Activated CD8-positive, alpha-beta memory T cell treated with anti-CD3 and anti-CD28 coated beads, Interleukin-2, amount 50 U/mL, for 4 hours (primary cell): ENCODE measurements at places on chromosomes 16 and 17.

GRCh38 chr17:46023783-46024388, 24.8 kb downstream of the STH start:
- DNase-seq = no peak

DNA sequence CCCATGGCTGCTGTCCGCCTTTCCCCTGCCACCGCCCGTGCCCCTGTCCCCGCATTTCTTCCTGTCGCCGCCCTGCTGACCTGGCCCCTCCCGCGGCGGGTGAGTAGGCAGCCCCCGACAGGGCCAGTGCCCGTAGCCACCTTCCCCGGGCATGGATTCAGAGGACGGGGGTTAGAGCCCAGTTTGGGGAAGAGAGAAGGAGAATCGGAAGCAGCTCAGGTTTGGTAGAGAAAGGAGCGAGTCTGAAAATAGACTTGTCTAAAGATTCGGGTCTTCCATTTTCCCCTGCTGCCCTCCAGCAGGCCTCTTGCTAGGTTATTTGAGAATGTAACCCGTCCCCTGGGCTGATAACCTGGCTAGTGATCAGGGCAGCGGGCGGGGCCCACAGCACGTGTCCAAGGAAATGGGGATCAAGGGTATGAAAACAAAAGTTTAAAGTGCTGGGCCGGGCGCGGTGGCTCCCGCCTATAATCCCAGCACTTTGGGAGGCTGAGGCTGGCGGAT, 7.9 kb upstream of the CLDN9 start:
- no peak for DNase-seq

- DNase-seq = no peak
These were observed 6.8 kb upstream of the OR1E2 start for GRCh38 chr17:3440451-3440850.

DNA sequence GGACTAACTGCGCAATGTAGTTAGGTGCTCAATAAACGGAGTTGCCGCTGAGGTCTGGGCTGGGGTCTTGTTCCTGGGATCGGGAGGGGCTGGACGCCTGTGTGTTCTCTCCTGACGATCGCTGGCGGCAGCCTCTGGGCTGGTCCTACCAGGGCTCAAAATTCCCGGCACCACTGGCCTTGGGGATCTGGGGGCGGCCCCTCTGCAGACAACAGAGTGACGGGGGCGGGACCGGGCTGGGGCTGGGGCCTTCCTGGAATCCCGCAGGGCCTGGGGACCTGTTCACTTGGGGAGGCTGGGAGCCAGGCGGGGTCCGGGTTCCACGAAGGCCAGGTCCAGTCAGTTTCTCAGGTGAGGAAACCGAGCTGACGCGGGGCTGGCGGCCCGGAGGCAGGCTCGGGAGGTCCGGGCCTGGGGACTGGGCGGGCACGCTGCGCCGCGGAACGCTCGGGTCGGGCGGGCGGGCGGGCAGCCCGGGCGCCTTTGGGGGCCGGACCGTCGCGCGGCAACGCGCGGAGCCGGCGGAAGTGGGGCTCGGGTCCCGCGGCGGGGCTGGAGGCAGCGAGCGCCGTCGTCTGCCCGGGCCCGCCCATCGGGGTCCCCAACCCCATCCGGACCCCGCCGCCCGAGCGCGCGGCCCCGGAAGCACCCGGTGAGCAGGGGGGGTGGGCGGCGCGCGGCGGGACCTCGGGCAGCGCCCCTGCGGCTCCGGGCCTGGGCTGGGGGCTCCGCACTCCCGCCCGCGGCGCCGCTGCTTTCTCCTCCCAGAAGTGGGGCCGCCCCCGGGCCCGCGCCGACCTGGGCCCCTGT, at the start of gene PIGQ:
PIGQ (plus strand) TSS at position 524 of the 810 bp plus-strand sequence. CDS start 4,107 bp downstream, outside the sequence.
- DNase-seq = peak; percentile 64

DNA sequence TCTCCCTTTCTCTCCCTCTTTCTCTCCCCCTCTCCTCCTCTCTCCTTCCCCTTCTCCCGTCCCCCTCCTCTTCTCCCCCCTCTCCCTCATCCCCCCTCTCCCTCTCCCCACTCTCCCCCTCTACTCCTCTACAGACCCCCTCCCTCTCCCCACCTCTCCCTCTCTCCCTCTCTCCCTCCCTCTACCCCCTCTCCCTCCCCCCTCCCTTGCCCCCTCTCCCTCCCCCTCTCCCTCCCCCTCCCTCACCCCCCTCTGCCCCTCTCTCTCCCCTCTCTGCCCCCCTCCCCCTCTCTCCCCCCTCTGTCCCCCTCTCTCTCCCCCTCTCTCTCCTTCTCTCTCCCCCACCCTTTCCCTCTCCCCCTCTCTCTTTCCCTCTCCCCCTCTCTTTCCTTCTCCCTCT, 352.9 kb downstream of the UTP18 start:
- DNase-seq = no peak

- DNase-seq = no peak
These were observed 128.1 kb downstream of the KIF2B start for GRCh38 chr17:53950858-53951250.

- DNase-seq = no peak
These were observed 83.4 kb downstream of the HIC1 start for GRCh38 chr17:2138318-2138717.

- no peak for DNase-seq
These were observed 2288.4 kb downstream of the TP53TG3F start for GRCh38 chr16:35747658-35748455.

- DNase-seq = no peak
These were observed 60.2 kb downstream of the KNOP1 start for GRCh38 chr16:19657831-19658230.

DNA sequence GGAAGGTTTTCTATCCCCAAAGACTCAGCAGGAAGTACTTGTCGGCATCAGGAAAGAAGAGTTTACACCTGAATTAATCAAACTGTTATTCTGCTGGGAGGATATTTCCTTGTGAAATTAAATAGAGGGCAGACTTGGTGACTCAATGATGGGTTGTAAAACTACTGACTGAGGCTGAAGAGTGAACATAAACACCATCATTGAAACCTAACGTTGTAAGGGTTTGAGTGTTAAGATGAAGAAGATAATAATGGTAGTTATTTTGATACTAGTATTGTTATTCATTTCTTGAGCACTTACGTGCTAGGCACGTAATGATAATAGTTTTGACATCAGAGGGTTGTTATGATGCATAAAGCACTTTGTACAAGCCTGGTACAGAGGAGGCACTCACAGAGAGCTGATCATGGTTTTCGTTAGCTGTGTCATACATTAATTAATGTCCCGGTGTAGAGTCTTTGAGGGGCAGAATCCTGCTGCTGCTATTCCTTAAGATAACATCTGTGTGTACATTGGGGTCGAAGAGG, 64.2 kb upstream of the CACNG3 start:
- no peak for DNase-seq

GRCh38 chr17:4837471-4838308, 4.5 kb downstream of the MINK1 start:
- DNase-seq = no peak

- no peak for DNase-seq
These were observed at the start of gene CIBAR2 for GRCh38 chr16:85112364-85112763. Gene CIBAR2 (minus strand): TSS chr16:85112472. CDS start chr16:85112352, 120 bp downstream.

GRCh38 chr17:38453951-38454421, 25.7 kb downstream of the ARHGAP23 start:
- DNase-seq = no peak

DNA sequence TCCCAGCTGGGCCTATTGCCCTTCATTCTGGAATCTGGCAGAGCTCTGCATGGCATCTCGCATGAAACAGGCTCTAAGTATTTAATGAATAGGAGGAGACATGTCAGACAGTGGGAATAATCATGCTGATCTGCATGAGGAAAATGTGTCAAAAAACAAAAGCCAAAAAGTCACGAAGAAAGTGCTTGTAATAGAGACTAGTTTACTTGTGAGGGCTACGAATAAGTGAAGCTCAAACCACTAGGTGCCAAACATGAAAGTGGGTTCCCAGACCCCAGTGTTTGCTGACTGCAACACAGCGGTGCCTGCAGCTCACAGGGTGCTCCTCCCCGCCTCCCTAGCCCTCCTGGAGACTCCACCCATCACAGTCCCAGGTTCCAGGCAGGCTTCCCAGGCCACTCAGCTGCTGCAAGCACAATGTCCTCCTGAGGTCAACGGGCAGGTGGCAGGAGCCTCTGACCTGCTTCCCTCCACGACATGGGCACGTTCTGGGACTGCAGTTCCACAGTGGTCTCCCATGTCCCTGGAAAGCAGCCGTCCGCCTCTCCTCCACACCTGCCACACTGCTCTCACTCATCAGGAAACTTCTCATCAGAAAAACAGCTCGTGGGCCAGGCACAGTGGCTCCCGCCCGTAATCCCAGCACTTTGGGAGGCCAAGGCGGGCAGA, 96.5 kb downstream of the ANKRD11 start:
- no peak for DNase-seq

- DNase-seq = peak; percentile 57
These were observed 585 bp downstream of the AP1G1 start for GRCh38 chr16:71807905-71808592.

- no peak for DNase-seq
These were observed 34.0 kb downstream of the NEUROD2 start for GRCh38 chr17:39573447-39574298.

DNA sequence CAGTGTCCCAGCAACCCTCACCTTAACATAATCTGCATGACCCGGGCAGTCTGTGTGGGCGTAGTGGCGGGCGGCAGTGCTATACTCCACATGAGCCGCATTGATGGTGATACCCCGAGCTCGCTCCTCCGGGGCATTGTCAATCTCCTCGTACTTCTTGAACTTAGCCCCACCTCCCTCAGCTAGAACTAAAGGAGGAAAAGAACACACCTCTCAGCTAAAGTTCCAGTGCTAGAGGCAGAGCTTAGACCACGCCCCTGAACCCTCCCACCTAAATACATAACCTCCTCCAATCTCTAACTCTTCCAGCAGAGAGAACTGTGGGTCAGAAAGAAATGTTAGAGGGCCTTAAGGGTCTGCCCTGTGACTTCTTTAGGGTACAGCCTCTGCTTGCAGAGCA, 855 bp downstream of the TUFM start:
- DNase-seq = no peak

GRCh38 chr16:81830845-81831540, 51.9 kb downstream of the PLCG2 start:
- no peak for DNase-seq
